ENCODE measurements at places on chromosomes 2 and 18.

DNA sequence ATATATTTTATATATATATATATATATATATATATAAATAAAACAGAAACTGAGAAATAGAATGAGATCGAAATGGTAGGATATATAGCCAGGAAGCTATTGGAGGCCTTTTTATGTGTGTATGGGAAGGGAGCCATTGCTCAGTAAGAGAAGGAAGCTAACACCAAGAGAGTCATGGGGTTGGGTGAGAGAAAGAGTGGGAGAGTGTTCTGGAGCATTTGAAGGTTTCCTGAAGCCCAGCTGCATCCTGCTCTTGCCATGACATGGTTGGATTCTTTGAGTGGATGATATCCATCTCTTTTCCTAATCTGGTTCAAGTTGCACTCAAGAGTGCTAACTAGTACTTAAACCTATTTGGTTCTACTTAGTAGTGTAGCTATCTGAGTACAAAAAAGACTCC lies 282.3 kb downstream of the DYSF start:
- no peak for DNase-seq

DNA sequence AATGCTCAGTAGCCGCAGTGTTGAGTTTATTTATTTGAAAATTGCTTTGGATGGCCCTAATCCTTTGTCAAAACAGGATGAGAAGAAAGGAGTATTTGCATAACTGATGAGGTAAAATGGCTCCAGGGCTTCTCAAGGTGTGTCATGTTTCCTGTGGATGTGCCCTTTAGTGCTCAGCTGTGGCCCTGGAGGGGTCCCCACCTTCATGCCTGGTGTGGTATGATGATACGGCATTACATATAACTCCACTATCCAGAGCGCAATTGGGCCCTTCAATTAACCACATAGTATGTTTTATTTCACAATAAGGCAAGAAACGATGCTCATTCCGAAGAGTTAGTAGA lies 39.8 kb upstream of the TMEM178A start:
- no peak for DNase-seq

DNA sequence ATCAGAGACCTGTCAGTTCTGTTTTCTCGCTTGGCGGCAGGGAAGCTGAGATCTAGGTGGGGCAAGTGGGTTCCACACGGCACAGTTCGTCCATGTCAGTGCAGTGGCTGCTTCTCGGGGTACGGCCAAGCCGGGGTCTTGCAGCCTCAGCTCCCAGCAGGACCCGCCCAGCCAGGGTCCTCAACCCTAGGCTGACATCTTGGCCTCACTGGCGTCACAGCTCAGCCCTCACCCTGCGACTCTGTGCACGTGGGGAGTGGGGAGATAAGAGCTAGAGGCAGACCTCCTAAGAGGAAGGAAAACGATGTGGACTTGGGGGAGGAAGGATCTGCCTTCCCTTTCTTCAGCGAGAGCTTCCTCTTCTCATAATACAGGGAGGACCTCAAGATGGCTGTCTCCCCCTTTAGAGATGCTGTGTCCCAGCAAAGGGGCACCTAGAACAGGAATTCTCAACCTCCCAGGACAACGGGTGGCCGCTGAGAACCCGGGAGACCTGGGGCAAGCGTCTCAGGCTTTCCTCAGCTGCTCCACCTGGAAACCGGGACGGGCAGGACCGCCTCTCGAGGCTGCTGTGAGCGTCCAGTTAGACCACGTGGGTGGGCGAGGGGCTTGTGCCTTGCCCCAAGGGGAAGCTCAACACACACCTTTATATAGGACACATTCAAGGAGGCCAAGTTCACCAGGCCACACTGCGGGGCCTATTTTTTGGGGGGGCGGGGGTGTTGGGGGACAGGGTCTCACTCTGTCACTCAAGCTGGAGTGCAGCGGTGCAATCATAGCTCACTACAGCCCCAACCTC lies 23.5 kb upstream of the KLF11 start:
- no peak for DNase-seq

DNA sequence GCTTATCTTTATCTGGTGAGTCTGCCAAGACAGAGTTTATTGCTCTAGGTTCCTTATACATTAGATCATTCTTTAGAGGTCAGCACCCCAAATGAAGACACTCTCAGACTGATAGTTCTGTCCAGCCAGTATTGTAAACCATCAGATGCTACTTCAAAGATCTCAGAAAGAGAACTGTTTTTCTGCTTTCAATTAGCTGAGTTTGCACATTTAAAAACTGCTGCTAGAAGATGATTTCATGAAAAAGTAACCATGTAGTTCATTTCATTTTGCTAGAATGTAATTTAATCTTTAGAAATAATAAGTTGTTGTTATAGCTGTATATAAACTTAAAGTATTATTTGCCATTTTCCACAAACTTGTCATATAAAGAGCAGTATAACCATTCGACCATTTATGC lies 344.5 kb upstream of the ATP5MC3 start:
- DNase-seq = no peak

DNA sequence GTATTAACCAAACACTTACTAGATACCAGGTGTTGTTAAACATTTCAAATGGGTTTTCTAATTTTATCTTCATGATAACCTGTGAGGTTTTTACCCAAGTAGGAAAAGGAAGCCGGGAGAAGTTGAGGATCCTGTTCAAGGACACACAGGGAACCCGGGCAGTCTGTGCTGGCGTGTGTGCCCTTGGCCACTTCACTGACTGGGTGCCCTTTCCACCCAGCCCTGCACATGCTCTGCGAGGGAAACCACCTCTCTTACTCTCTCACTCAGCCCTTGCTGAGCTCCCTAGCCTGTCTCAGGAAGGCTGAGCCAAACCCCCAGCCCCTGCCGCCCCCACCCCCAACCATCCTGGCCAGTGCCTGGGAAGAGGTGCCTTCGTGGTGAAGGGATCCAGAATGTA lies 51.8 kb downstream of the TEX44 start:
- no peak for DNase-seq

GRCh38 chr2:43839776-43840564 lies 1.2 kb downstream of the ABCG8 start:
- no peak for DNase-seq

DNA sequence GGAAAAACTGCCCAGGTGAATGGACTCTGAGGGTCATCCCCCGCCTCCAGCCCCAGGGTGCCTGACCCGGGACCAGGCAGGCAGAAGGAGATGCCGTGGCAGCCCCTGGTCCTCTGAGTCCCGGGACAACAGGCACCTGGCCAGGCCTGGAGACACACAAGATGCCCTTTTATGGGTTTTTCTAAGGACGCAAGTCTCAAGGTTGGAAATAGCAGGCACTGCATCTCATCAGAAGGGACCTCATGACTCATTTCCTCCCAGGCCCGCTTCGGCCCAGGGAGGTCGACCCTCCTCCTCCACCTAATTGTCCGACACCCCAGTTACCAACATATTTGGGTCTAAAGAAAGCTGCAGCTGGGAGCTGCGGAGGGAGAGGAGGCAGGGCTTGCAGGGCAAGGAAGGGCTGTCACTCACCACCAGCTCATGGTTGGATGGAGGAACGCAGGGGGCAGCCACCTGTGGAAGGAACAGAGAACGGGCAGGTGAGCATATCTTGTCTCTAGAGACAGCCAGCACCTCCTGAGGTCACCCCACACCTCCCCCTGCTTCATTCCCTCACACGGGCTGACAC lies 82.9 kb downstream of the TNS1 start:
- no peak for DNase-seq

GRCh38 chr2:113054066-113054465 lies 1.4 kb upstream of the IL36B start:
- DNase-seq = no peak

- DNase-seq = no peak
Observed at GRCh38 chr2:175241691-175242090, 60.2 kb upstream of the ATP5MC3 start.

GRCh38 chr2:239760596-239760995 lies 264.5 kb downstream of the NDUFA10 start:
- DNase-seq = no peak

- no peak for DNase-seq
Observed at GRCh38 chr18:25234322-25234639, 117.7 kb downstream of the ZNF521 start.

GRCh38 chr18:54690198-54690597 lies 99.2 kb downstream of the DYNAP start:
- no peak for DNase-seq

- no peak for DNase-seq
Observed at GRCh38 chr2:70986499-70987189, 8.0 kb downstream of the TEX261 start.

DNA sequence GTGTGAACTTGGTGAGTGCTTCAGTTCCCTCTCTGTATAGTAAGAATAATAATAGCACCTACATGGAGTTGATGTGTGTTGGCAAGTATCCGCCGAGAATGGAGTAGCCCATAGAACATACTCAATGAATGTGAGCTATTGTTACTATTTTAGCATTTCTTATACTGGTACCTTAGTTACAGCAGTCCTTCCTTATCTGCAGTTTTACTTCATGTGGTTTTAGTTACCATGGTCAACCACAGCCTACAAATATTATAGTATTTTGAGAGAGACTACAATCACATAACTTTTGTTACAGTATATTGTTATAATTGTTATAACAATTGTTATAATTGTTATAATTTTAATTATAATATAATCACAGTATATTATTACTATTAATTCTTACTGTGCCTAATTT lies 152.5 kb upstream of the RASGRP3 start:
- no peak for DNase-seq

- no peak for DNase-seq
Observed at GRCh38 chr2:75792146-75792545, 81.4 kb upstream of the GCFC2 start.

DNA sequence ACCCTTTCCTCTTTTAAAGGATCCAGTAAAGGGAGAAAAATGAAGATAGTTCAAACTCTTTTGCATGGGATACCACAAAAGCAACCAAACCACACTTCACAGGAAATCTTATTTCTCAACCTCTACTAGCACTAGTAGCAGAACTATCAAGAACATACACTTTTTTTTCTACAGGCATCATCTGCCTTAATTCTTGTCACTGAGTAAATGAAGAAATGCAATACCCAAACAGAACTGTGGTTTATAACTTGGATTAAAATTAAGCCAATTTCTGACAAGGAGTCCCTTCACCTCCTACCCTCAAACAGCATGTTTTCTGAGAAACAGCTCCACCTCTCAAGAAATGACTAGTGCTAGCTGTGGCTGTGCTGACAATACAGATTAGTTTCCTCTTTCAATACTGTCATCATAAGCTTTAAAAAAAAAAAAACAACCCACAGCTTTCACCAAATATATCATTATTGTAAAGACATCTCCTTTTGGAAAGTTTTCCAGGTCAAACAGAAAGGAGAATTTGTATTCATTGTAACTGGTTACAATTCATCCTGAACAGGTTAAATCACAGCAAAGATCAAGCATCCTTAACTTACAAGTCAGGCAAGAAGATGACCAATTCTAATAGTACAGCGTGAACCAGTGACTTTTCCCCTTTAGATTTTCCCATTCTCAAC lies 44.4 kb downstream of the PTPN2 start:
- no peak for DNase-seq

- no peak for DNase-seq
Observed at GRCh38 chr2:108407864-108408729, 30.3 kb downstream of the SULT1C4 start.
